ENCODE measurements at places on chromosomes 7 and 10.

- peak; percentile 51 for DNase-seq
Measured at GRCh38 chr10:22335173-22335933, 9.9 kb upstream of the SPAG6 start.

DNA sequence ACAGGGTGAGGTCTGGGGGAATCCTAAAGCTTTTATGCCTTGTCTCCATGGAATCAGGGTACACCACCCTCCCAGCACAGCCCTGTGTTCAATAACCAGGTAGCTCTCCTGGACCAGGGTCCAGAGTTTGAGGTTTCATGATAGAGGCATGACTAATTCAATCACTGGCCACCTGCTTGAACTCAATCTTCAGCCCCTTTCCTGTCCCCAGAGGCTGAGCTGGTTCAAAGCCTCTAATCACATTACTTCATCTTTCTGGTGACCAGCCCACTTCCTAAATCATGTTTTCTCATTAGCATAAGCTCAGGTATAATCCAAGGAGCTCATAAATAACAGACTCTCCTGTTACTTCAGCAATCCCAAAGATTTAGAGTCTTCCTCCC lies 20.5 kb downstream of the CRPPA start:
- no peak for DNase-seq

DNA sequence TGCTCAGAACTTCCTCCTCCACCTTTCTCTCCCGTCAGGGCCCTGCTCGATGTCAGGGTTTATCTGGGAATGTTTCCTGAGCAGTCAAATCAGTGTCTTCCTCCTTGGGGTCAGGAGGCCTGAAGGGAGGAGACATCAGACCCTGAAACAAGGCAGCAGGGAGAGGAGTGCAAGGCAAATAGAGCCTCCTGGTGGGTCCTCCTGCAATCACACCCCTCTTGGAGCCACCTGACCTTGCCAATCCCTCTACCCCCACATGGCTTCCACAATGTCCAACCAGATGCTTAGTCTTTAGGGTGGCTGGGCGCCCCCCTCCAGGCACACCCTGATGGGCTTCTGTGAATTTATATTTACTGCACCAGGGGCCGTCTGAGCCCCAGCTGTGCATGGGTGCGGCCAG lies 12.2 kb downstream of the GPR26 start:
- DNase-seq = no peak

DNA sequence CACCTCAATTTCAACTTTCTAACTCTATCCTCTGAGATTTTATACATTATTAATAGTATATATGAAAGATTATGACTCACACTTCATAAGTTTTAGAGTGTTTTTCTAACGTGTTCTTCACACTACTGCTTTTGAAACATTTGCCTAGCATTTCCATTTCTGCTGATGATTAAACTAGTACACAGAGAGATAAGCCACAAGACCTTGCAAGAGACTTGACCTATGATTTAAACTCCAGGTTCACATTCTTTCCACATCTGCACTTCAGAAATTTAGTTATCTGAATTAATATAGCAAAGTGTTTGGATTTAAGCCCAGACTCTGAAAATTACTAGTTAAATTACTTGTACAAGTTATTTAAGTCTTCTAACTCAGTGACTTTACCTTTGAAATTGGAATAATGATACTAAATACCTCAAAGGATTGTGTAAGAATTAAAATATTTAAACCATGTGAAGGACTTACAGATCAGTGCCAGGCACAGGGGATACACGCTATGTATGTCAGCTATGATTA lies 66.6 kb downstream of the PCLO start:
- DNase-seq = no peak

- no peak for DNase-seq
Measured at GRCh38 chr7:47088329-47089067, 493.4 kb downstream of the TNS3 start.

DNA sequence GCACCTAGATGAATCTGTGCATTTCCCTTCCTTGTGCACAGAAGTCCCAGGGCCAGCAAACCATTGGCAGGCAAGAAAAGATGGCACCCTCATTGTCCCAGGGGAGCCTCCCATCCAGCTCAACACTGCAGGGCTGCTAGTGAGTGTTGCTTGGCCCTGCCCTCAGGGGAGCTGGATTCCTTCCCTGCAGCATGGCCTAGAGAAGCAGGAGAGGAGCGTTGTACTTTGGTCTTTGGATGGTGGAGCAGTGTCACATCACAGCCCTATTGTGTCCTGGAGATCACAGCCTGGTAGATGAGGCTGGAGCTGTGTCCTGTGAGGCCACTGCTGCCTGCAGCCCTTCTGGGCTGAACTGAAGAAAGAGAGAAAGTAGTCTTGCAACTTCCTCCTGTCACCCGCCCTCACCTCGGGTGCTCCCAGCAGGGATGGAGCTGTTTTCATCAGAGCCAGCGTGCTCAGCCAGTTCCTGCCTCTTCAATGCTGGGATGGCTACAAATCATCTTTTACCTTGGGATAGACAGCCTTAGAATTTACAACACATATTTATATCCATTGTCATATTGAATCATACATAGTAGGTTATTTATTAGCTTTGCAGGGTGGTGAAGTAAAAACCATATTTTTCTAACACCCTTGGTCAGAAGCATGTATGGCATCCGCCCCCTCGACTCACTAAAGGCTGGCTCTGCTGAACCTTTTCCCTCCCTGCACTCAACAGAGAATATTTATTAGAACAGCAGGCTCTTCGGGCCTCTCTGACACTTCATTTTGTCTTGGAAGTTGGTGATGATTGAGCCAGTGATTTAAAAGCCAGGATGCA lies 43.1 kb upstream of the FAM180A start:
- no peak for DNase-seq

DNA sequence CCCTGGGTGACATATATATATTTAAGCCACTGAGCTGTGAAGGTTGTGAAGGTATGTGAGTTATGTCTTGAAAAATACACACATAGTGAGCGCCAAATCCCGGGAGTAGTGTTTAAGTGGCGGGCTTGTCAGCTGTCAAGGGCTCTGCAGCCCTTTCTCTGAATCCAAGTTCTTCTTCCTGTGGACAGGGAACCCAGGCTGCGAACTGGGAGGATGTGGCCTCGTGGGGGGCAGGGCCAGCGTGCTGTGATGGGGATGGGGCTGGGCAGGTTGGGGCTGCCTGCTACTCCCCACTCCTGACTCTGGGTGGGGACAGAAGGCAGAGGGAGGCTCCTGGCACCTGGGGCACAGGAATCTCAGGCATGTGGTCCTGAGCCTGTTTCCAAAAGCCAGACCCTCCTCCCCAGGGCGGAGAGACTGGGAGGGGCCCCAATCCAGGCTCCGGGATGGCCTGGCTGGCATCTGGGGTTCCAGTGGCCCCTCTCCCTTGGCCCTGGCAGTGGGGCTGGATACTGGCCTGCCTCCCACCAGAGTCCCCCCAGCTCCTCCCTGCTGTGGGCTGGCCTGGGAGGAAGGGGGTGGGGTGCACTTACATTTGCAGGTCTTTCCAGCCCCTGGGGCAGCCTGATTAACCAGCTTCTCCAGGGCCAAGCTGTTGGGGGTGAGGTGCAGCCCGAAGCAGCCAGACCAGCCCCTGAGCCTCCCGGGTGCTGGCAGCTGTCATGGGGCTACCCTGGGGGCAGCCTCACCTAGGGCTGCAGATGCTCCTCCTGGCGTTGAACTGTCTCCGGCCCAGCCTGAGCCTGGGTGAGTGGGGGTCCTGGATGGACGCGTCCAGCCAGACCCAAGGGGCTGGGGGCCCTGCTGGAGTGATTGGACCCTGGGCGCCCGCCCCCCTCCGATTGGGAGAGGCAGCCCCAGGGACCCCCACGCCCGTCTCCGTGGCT lies at the start of gene UPK3B:
TSS of gene UPK3B (plus strand) at position 622 of the 947 bp plus-strand sequence. CDS start at position 723, 101 bp downstream.
- DNase-seq = no peak

DNA sequence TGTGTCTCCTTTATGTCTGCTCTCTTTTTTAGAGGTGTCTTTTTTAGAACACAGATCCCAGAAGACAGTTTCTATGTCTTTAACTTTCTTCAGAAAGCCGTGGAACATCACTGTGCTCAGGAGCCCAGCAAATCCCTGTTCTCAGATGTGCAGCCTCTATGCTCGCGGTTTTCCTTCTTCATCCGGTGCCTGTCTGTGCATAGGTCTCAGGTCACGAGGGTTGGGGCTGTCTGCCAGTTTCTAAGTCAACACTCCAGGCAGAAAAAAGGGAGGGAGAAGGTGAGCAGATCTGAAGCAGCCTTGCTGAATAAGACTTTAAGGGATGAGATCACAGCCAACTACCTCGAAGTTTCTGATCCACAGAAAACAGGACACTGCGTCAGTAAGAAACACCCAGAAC lies 68.5 kb downstream of the CRTAC1 start:
- DNase-seq = no peak

DNA sequence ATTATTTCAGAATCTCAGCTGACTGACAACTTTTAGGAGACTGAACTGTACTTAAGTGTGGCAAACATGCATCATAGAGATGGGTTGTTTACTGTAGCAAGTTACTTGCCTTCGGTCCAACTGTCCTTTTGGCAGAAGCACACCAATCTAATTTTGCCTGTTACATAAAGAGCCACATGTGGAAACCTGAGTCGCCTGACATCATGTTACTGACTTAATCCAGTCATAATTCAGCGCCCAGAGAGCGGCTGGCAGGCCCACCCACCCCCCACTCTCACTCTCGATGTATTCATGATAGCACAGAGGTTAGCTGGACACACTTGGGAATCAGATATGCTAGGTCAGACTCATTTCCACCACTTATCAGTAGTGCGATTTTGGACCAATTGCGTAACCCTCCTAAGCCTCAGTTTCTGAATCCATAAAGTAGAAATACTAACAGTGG lies 57.3 kb upstream of the CAPZA2 start:
- DNase-seq = no peak

GRCh38 chr10:12780634-12781601 lies 220.6 kb downstream of the CCDC3 start:
- no peak for DNase-seq

DNA sequence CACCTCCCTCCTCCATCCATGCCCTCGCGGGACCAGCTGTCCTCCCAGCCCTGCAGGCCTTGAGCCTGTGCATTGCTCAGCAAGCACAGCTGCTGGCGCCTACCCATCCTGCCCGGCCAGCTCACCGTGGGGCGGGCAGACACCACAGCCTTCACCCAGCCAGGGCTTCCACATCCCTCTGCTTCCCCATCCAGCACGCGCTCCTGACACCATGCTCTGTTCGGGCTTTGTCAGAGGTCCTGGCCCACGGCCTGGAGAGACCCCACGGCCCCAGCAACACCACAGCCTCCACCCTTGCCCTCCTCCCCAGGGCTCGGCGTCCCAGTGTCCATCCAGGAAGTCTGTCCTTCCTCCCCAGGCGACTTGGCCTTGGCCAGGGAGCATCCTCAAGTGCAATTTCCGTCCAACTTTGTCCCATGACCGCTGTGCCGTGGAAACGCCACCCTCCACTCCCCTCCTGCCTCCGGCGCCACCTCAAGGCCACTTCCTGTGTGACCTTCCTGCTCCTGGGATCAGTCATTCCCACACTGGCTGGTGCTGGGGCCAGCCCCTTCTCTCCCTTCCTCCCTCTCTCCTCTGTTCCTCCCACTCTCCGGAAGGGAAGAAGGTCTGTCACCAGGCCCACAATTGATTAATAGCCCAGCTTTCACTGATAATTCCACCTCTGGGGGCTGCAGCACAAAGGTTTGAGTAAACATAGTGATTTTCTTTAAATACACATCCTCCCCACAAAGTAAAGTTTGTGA lies 71.5 kb upstream of the SMNDC1 start:
- DNase-seq = no peak

DNA sequence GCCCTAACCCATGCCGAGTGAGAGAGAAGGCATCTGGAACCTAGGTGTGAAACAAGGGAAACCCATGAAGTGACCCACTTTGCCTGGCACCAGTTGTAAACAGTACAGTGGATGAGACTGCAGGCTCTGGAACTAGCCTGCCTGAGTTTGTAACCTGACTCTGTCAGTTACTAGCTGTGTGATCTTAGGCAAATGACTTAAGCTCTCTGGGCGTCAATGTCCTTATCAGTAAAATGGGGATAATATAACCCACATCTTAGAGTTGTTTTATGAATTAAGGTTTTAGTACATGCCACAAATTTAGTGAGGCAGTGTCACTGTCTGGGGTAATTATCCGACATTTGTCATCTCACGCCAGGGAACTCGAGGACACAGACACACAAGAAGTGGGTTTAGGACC lies 82.9 kb upstream of the AGK start:
- no peak for DNase-seq

- DNase-seq = no peak
Measured at GRCh38 chr10:117542706-117543224, at the start of gene EMX2. Gene EMX2, plus strand, starts transcription at chr10:117542746. Its CDS starts 522 bp downstream, at chr10:117543268.

DNA sequence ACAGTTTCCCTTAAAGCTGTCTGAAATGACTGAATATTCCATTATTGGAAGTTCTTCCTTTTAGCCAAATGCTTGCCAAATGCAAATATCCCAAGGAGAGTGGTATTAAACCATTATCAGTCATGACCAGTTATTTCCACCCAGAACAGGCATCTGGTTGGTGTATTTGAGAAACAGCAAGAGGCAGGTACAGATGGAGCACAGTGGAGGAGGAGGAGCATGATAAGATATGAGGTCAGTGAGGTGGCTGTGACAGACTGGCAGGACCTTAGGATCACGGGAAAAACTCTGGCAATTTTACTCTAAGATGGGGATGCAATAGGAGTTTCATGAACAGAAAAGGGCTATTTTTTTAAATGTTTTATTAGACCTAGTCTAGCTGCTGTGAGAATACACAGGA lies 6.4 kb downstream of the HEPACAM2 start:
- no peak for DNase-seq

- no peak for DNase-seq
Measured at GRCh38 chr10:33368086-33368485, 33.6 kb upstream of the NRP1 start.

DNA sequence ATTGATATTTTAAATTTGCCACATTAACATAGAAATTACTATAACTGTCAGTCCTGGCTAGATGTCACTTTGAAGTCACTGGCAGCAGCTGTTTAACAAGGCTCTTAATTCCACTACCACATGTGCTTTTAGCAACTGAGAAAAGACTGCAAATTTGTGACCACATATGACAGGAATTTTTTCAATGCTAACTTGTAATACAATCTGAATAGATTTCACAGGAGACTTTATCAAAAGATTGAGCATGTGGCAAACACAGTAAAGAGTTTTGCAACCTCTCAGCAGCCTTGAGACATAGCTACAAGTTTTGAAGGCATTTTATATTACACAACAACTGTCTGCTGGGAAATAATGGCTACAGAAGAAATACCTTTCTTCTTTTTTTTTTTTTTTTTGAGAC lies 73.0 kb downstream of the MICU1 start:
- DNase-seq = no peak

DNA sequence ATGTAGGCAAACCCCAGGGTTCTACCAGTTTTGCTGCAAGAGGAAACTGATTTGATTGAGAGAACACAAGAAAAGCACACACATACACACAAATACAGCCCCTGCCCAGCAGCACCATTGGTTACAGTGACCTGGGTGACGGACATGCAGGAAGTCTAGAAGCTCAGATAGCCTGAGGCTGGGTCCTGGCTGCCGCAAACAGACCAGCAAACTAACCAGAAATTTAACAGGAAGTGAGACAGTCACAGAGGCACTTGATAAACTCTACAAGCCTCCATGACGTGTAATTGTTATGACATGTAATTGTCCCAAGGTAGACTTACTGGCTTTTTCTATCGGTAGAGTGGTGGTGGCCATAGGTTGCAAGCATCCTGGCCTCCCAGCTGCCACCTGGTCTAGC lies 58.9 kb downstream of the PRKAR2B start:
- no peak for DNase-seq

GRCh38 chr7:92837000-92837749 lies 802 bp upstream of the CDK6 start:
- DNase-seq = no peak

- DNase-seq = no peak
Measured at GRCh38 chr7:94400643-94401427, 6.1 kb downstream of the COL1A2 start.

Data from T-helper 1 cell (primary cell).